ENCODE measurements at places on chromosomes 6 and 20. TPM values are rescaled to one million over a fixed set of nuclear protein-coding genes. Genes with fewer than 3 reads are reported as not detected.
A peak's percentile ranks its signal among the peaks of the same experiment; 100 is the strongest.

RHAG gene
- total RNA-seq = not detected

GCNT2 gene
- total RNA-seq = 13.0 TPM

DNA sequence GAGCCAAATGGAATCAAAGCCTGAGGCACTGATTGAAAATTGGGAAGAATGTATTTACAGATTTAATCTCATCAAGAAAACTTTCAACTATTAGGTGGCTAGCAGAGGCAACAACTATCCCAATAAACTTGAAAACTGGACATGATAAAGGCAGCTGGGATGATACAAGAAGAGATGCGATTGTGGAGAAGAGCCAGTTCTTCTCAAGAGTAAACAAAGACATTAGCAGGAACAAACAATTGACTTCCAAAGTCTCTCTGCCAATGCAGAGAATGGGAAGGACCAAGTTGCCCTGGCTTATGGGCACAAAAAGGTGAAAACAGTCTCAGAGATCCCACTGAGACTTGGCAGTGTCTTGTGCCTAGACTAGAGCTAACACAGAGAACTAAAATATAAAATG is 132.4 kb downstream of the SOBP start:
- no peaks in the 10 kb centered on the region for H3K27me3 ChIP-seq
- no peaks in the 10 kb centered on the region for H3K36me3 ChIP-seq
- no peak overlapping the region for H3K4me3 ChIP-seq

GRCh38 chr6:4940416-4940815 is 63.4 kb downstream of the RPP40 start:
- peaks cover 30% of the 10 kb centered on the region for H3K4me1 ChIP-seq
- DNase-seq = peak; percentile 49
- no peaks in the 10 kb centered on the region for H3K36me3 ChIP-seq
- no peak overlapping the region for H3K4me3 ChIP-seq
- no peak overlapping the region for H3K27ac ChIP-seq

DOK5 gene
- 0.82 TPM for total RNA-seq

- peak; percentile 77 for DNase-seq
- H3K4me3 ChIP-seq = no peak overlapping the region
- no peak overlapping the region for H3K27ac ChIP-seq
Observed at GRCh38 chr6:79421707-79422484, 115.3 kb downstream of the LCA5 start.

TXLNB gene
- 0.58 TPM for total RNA-seq

GRCh38 chr6:153015094-153015640 is 12.7 kb upstream of the MTRF1L start:
- no peak overlapping the region for H3K27ac ChIP-seq
- no peaks in the 10 kb centered on the region for H3K36me3 ChIP-seq
- no peaks in the 10 kb centered on the region for H3K27me3 ChIP-seq
- H3K4me1 ChIP-seq = no peaks in the 10 kb centered on the region
- H3K4me3 ChIP-seq = no peak overlapping the region
- DNase-seq = no peak

- no peak for DNase-seq
- H3K27ac ChIP-seq = peak overlapping the region; percentile 63
- peaks cover 15% of the 10 kb centered on the region for H3K36me3 ChIP-seq
- H3K4me1 ChIP-seq = peaks cover 17% of the 10 kb centered on the region
- no peaks in the 10 kb centered on the region for H3K27me3 ChIP-seq
- peak overlapping the region; percentile 77 for H3K4me3 ChIP-seq
Observed at GRCh38 chr20:63706027-63706695, 1.6 kb downstream of the ARFRP1 start.

- no peak for DNase-seq
- no peak overlapping the region for H3K27ac ChIP-seq
Observed at GRCh38 chr6:15996030-15996429, 132.9 kb upstream of the MYLIP start.

TCP11 gene
- total RNA-seq = not detected

GRCh38 chr6:112018619-112019416 is 35.1 kb upstream of the CCN6 start:
- no peaks in the 10 kb centered on the region for H3K27me3 ChIP-seq
- H3K4me1 ChIP-seq = peaks cover 9% of the 10 kb centered on the region
- no peak overlapping the region for H3K27ac ChIP-seq
